ENCODE measurements at places on chromosomes 2 and 18.

- no peak for ATAC-seq
Measured at GRCh38 chr2:181189951-181190350, 209.5 kb downstream of the UBE2E3 start.

DNA sequence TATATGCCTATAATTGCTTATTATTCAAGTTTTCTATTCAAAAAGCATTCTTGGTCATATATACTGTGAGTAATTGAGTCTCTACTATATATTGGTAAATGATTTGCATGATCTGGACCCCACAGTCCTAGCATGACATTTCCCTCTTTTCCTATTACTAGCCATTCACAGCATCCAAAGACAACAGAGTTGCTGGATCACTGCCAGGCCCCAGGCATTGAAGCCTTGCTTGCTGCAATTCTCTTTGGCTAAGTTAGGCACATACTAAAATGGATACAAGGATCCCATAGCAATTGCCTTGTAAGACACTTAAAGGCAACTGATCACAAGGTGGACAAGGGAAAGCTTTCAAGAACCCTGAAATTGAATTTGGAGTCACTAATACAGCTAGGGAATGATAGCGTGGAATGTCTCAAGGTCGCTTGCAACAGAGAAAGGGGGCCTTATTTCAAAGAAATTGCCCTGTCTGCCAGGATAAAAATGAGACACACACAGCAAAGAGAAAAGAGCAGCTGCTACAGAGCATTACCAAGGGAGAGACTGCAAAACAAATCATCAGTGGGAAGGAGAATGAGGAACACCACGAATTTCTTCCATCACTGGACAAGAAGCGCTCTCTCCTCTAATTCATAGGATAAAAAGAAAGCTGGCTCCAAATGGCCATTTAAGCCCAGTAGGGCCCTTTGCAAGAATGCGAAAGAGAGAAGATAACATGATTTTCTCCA, 77.1 kb upstream of the EPHA4 start:
- ATAC-seq: no peak

- ATAC-seq: no peak
Measured at GRCh38 chr2:215635788-215636139, 199.9 kb upstream of the FN1 start.

DNA sequence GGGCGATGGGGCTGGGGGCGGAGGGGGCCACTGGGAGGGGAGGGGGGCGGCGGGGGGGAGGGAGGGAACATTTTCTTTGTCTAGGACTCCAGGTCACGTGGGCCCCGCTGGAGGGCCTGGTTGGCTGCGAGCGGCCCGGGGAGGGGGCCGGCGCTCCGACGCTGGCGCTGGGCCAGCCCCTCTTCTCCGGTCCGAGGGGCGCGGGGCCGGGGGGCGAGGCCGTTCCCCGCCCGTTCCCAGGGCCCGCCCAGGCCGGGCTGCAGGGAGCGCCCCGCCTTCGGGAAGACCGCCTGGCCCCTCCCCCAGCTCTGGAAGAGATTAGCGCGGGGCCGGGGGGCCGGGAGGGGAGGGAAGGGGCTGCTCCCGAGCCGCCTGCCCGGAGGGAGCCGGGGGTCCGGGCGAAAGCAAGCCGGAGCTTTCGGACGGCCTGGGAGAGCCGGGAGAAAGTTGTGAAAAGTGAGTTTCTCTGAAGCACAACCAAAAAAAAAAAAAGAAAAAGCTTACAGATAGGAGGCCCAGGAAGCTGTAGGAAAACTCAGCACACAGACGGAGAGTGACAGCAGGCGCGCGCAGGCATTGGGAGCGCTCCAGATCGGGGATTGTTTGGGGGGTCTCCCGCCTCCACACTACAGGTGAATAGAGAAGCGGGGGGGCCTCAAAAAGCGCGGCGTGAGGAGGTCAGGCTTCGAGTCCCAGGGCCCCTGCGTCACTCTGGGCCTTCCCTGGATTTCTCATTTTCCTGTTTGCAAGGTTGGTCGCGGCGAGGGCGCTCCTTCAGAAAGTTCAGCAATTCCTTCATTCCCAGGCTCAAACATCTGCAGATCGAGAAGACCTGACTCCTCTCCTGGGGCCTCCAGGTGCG, 84.1 kb upstream of the POMC start:
- ATAC-seq: peak; percentile 88

DNA sequence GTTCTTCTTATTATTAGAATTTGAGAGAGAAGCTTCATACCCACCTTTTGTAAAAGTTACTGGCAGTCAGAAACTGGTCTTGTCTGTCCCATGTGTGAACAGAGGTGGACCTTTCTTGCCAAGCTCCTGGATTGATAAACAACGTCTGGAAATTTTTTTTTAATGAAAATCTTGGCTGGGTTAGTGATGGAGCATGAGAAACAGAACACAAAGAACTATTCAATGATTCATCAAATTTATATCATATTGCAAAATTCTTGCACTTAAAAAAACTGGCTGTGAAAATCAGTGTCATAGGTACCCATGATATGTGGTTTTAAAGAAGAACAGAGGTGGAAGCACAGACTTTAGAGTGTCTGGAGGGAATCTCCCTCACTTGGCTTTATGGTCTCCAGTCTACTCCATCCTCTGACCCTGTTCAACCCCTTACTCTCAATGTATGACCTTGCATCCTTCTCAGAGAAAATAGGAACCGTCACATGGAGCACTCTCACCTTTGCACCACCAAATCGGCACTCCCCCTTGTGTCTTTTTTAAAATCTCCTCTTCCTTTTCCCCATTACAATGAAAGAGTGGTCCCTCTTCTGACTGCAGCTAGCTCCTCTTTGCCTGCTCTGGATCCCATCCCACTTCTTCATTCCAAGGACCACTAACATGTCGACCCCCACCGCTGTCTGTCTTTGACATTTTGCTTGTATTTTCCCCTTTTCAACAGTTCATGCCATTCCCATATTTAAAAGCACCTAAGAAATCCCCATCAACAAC, 58.2 kb downstream of the COPS8 start:
- ATAC-seq: no peak

- no peak for ATAC-seq
Measured at GRCh38 chr2:97765933-97766332, 52.6 kb downstream of the ZAP70 start.

DNA sequence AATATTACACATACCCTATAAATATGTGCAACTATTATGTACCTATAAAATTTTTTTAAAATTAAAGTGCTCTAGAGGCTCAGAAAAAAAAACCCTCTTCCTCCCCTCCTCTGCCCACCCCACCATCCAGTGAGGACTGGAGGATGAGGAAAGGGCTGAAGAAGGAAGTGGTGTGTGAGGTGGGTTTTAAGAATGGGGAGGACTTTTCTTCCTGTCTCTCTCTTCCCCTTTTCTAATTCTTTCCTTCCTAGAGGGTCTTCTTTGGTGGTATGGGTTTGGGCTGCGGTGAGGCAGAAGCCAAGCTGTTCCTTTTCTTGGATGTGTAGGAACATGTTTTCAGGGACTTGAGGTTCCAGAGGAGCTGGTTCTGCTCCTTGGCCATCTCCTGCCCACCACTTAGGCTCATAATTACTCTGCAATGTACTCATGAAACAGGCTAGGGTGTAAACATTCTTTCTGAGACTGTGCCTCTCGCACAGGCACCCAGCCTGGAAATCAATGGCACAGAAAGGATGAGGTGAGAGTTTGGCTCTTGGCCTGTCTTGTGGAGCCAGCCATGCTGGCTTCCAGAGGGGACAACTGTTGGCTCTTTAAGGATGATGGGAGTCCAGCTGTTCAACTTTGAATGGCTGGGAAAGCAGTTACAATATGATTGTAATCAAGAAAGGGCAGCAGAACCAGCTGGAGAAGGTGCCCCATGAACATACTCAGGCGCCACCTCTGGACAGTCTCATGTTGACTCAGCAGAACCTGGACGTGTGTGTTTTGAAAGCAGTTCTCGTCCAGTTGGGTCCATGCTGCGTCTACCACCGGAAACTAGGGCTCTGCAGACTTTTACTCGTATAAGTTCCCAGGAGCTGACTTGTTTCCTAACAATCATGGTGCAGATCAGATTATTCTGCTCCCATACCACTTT, 38.3 kb downstream of the IL1RL2 start:
- ATAC-seq: no peak

GRCh38 chr18:46289931-46290330, 185.7 kb downstream of the HAUS1 start:
- ATAC-seq: no peak

DNA sequence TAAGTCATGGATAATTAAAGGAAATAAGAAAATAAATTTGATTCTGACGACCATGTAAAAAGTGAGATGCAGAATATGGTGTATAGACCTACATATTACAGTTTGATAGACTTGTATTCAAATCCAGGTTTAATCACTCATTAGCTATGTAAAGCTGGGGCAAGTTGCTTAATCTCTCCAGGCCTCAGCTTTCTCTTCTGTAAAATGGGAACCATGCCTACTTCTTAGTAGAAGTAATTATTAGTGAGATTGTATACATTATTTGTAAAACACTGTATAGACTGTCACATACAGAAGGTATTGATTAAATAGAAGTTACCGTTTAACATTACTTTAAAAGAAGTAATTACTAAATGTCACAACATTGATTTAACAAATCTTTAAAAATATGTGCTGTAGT, 392.2 kb downstream of the STK39 start:
- no peak for ATAC-seq

GRCh38 chr2:38376346-38377049, 575 bp downstream of the ATL2 start:
- ATAC-seq: peak; percentile 64

GRCh38 chr2:128291161-128291843, 27.4 kb downstream of the HS6ST1 start:
- peak; percentile 50 for ATAC-seq

DNA sequence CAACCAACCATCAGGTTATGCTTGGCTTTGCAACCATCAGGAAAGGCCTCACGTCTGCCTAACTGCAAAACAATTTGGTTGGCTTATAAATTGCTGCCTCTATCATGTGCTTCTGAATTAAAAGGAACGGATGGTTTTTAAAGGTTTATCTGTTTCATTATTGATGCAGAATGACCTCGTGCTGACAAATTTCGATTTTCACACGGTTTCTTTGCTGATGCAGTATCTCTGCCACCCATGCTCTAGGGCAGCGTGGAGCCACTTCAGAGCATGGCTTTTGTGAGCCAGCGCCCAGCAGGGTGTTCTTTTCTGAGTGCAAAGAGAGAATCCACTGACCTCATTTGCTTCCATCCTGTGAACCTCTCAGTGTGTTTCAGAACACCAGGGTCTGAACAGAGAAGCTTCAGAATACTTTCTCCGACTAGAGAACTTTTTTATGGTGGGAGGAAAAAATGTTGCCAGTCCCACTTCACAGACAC, 143.1 kb upstream of the L3MBTL4 start:
- ATAC-seq: peak; percentile 22

GRCh38 chr2:192228685-192229084, 34.0 kb upstream of the TMEFF2 start:
- no peak for ATAC-seq

DNA sequence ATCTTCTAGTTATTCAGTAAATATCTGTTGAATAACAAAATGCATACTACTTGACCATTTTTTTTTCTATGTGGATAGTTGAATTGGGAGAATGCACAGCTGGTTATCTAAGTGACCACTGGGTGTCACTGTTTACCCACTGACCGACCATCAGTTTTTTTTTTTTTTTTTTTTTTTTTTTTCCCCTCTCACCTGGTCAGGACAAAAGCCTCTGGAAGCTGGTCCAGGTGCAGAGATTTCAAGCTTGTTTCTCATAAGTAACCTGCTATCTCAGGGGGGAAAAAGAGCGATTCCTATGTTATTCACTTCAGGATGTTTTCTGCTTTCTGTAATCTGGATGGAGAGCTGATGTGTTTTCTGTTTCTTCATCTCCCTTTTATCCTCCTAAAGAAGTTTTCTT, 256.0 kb downstream of the DCDC2C start:
- ATAC-seq: peak; percentile 48

DNA sequence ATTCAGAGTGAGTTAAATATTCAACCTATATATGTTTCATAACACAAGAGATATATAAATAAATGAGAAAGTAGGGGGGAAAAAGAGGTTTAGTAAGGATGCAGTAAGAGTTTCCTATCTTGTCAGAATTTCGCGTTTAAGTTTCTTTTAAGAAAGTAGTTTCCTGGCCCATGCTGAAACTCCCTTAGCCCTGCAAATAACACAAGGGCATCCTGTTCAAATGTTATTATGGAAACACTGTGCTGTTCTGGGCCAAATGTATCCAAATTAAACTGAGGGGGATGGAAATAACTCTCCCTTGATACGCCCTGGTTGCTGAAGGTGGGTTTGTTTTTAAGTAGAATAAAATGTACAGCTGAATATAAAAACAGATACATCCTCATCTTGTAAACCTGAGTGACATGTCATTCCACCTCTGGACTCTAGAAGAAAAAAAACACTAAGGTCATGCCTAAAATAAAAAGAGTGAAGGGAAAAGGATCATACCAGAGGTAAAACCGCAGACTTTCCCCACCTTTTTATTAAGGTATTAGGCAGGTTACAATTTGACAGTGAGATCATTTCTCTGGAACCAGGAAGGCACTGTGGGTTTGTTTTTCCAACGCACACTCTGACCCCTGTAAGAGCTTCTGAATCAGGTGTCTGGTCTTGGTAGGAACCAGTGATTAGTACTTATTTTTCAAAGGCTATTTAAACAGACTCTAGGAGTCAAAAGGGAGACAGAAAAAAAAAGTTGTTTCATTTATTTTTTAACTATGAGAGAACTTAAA, 16.7 kb downstream of the BCL2 start:
- no peak for ATAC-seq

DNA sequence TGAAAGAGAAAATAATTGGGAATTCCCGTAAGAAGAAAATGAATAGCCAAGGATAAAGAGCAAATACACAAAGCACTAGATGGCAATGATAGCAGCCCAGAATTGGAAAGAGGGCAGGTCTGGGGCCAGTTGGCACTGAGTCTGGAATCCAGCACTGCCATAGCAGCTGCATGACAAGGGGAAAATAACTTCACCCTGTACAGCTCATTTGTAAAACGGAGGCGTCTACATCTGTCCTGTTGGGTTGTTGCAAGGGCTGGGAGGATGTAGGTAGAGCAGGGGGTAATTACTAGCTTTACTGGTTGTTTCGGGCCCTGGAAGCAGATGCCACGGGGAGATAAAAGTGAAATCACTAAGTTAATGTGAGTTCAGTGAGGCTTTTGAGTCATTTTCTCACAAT, 110.0 kb upstream of the RASGRP3 start:
- no peak for ATAC-seq

GRCh38 chr18:25827961-25828561, 262.4 kb downstream of the SS18 start:
- no peak for ATAC-seq

DNA sequence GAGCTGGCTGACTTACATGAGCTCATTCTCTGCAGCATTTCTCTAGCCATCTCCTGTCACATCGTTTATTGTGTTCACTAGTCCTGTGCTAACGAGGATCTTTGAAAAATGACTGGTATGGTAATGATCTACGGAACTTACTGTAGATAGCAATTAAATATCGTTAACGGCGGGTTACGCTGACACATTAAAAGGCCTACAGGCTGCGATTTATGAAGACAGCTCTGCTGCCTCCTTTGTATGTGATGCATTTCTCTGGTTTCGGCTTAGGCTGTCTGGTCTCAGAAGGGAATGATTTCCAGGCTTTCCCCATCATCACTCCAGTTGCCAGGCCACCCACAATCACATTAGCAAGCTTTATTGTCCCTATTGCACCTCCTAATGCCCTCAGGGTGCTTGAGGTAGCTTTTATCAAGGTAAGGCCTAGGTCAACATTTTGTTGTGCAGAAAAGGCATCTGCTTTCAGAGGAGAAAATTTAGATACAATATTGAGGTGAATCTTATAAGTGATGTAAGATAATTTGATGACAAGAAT, 284.4 kb downstream of the SOX11 start:
- ATAC-seq: no peak

GRCh38 chr18:74898965-74899364, 301.3 kb downstream of the ZNF407 start:
- ATAC-seq: no peak

Data from motor neuron (in vitro differentiated cells).